ENCODE measurements at places on chromosomes 6 and 20.

DNA sequence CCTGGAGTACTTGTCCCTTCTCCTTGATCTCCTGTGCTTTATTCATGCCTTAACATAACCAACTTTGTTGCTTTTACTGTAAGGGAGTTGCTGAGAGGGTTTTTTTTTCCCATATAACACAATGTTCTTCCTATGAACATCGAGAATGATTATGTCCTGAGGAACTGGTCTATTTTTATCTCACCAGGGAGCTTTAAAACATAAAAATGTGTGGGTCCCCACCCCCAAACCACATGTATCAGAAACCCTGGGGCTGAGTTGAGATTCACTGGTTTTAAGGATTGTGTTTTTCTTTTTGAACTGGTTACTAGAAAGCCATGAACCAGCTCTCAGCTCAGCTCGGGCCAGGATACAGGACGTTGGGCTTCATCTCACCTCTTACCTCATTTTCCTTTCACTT lies 118.5 kb upstream of the JAG1 start:
- no peak for DNase-seq

DNA sequence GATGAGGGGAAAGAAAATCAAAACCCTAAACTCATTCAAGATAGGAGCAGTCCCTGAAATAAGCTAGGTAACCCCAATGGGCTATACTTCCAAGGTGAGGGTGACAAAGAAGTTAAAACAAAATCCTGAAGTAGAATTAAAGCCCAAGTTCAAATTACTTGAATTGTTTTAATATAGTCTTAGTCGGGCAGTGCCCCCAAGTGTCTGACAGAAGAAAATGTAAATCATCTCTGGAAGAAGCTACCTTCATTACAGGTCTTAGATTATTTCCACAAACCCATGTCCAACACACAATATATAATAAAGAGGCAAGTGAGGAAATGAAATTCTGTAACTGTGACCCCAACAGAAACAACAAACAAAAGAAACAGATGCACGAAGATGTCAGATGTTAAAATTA lies 36.8 kb upstream of the L3MBTL3 start:
- DNase-seq, result no peak

DNA sequence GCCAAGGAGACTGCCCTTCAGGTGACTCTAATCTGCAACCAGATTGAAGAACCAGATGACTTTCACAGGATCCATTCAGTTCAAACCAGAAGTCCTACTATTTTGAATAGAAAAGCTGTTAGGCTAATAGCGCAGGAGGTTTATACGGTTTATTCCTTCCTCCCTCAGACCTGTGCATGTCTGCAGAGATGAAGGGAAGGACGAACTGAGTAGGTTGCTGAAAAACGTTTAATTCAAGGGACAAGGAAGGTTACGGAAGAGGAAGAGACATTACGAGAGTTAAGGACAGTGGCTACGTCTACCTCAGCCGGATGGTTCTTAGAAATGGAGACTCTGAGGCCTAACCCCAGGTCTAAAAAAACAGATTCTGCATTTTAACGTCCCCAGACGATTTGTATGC lies 978 bp downstream of the AURKA start:
- DNase-seq, result no peak

DNA sequence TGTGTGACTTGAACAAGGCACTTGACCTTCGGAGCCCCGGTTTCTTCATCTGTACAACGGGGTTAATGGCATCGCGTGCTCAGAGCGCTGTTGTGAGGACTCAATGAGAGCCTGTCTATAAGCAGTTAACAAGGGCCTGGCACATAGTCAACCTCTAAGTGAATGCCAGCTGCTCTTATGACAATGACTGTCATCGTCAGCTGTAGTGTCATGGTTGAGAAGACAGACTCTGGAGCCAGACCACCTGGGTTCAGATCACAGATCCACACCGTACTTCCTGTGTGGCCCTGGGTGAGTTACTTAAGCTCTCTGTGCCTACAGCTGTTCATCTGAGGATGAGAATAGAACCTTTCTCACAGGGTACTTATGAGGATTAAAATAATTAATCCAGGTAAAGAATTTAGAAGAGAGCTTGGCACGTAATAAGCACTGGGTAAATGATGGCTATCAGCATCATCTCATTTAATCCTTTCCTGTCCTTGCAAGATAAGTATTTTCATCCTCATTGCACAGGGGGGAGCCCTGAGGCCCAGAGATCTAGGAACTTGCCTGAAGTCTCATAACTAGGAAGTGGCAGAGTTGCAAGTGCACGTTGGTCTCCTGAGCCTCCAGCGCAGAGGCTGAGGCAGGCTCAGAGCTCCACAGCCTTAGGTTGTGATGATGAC lies 105.3 kb downstream of the EYA2 start:
- DNase-seq, result no peak

DNA sequence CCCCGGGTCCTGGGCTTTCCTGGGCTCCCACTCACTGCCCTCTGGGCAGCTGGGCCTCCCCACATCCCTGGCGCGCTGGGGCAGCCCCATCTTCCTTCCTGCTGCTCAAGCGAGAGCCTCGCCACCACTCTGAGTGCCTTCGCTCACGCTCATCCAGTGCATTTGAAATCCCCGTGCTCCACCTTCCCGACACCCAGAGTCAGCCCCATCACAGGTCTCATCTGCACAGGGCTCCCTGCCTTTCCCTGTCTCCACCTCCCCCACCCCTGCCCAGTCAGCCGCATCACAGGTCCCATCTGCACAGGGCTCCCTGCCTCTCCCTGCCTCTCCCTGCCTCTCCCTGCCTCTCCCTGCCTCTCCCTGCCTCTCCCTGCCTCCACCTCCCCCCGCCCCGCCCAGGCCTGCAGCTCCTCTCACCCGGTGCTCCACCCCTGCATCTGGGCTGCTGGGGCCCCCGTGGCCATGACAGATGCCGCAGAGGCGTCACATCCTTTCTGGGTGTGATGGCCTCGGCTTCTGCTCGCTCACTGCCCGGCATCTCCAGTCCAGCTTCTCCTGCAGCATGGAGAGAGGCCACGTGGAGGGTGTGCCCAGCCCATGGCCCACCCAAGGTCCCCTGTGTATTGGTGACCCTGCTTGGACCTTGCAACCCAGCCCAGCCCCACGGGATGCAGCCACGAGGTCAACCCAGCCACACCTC lies 9.0 kb upstream of the BHLHE23 start:
- no peak for DNase-seq

GRCh38 chr6:166720856-166721255 lies 93.8 kb upstream of the RPS6KA2 start:
- no peak for DNase-seq
